ENCODE measurements at places on chromosomes 5 and 9.

DNA sequence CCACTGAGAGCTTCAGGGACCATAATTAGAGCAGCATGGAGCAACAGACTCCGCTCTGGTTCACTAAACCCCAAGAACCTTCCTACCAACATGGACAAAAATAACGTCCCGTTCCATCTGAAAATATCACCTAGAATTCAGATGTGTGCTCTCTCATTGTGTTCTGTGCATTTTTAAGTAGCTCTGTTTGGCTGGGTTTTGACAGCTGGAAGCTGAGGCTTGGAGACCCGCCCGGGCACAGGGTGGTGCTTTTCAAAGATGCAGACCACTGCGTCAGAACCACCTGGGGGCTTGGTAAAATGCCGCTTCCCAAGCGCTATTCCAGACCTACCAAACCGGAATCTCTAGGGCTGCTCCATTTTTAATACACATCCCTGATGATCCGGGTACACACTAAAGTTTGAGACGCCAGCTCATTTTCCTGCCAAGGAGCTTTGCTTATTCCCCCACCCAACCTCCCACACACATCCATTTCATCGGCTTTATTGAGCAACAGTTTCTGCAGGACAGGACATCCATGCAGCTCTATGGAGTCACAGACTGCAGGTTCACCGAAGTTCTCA is 104.8 kb downstream of the GABBR2 start:
- no peak for DNase-seq
- H3K36me3 ChIP-seq, result no peaks in the 10 kb centered on the region
- H3K4me3 ChIP-seq, result no peak overlapping the region
- H3K4me1 ChIP-seq, result peaks cover 18% of the 10 kb centered on the region
- H3K27me3 ChIP-seq, result no peaks in the 10 kb centered on the region

GRCh38 chr5:132116072-132116471 is 42.5 kb downstream of the CSF2 start:
- no peaks in the 10 kb centered on the region for H3K4me1 ChIP-seq
- no peaks in the 10 kb centered on the region for H3K27me3 ChIP-seq
- no peak for DNase-seq

DNA sequence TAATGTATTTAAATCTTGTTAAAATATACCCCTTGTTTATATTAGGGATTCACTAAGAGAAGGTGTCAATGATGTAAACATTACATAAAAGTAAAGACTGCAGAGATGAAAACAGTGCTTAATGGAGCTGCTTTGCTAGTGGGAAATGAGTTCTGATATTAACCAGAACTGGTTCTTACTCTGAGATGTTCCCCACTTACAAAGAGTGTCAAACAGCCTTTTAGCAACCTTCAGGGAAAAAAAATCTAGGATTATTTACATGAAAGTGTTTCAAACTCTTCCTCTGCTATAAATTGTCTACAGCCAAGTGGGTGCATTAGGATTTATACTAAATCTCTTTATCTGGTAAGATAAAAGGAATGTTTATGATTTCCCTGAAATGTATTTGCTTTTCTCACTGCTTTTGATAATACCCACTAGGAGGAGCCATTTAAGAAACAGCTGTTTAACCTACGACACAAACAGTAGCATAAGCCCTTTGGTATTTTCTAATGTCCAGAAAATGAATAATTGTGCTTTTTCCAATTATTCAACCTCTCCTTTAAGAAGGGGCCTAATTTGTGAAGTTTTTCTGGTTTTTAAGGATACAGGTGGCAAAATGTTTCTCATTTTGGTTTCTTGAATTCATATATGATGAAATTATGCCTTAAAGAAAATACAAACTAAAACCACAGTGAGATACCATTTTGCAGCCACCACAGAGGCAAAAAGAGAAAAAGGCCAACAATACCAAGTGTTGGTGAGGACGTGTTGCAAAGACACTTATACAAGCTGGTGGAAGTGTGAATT is 186.3 kb downstream of the TLE4 start:
- no peak for DNase-seq
- H3K36me3 ChIP-seq, result no peaks in the 10 kb centered on the region
- H3K27me3 ChIP-seq, result no peaks in the 10 kb centered on the region
- no peak overlapping the region for H3K27ac ChIP-seq

GRCh38 chr5:144236499-144236898 is 65.8 kb downstream of the KCTD16 start:
- DNase-seq, result no peak
- H3K27me3 ChIP-seq, result no peaks in the 10 kb centered on the region
- H3K4me3 ChIP-seq, result no peak overlapping the region

- no peaks in the 10 kb centered on the region for H3K27me3 ChIP-seq
- no peak for DNase-seq
- H3K4me1 ChIP-seq, result no peaks in the 10 kb centered on the region
- H3K27ac ChIP-seq, result no peak overlapping the region
- no peak overlapping the region for H3K4me3 ChIP-seq
- no peaks in the 10 kb centered on the region for H3K36me3 ChIP-seq
Measured at GRCh38 chr5:143341807-143342570, 61.5 kb downstream of the NR3C1 start.

Data from testis (tissue), 5 donors.